ENCODE measurements at places on chromosomes 3 and 15.

DNA sequence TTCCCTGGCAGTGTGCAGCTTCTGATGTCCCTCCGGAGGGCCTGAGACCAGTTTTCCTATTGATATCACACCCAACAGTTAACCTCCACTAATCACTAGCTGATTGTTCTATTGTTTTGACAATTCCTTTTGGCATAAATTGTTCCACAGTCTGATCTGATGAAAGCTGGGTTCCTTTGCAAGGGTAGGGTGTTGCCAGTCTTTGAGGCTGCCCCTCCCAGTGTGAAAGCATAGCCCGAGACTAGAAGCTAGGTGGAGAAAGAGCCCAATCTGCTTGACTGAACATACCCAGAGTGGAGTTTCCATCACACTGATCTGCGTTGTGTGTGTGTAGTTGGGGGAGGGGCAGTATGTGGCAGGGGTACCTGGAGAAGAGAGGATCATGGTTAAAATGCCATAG lies 10.3 kb upstream of the PRICKLE2 start:
- no peak for DNase-seq

- no peak for DNase-seq
Measured at GRCh38 chr3:12891985-12892839, 50.8 kb upstream of the RPL32 start.

DNA sequence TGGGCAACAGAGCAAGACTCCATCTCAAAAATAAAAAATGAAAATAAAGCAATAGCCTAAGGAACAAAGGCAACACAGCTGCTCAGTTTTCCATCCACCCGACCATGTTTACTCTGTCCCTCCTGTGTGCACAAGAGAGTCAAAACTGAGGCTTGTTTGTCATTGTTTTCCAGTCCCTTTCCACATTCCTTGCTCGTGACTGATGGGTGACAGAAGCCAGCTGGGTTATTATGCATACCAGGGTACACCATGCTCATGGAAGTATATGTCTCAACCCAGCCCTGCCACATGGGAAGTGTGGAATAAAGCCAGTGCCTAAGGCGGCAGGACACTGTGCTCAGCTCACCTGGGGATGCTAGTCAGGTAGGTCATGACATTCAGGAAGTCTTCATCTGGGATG lies 49.5 kb downstream of the MCF2L2 start:
- no peak for DNase-seq

DNA sequence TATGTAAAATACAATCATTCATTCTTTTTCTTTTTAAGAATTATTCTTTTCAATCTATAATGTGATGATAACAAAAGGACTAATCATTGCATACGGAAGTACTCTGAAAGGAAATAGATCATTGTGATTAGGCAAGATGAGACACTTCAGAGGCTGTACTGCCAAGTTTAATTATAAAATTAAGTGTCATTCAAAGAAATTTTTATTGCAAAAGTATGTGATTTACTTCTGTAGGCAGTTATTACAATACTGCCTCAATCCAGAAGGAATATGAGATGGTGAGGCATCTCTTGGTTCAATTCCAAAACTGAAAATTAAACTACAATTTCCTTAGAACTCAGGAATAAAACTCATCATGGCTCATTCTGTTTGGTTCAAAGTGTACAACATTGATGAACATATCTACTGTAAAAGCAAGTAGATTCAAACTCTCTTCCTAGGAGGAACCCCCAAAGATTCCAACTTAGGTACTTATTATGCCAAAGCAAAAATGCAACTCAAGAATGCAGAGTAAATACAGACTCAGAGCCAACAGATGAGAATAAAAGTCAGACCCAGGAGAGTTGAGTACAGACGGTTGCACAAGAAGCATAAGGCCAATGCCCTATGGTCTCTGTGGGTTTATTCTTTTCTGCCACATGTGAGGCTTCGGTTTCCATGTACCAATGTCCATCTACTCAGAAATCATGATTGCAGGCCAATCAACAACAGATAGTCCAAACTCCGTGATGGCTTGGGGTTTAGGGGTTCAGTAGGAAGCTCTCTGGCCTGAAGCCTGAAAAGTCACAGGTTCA lies 118.5 kb upstream of the WNT5A start:
- DNase-seq = no peak

- DNase-seq = no peak
Measured at GRCh38 chr3:58334506-58334884, 1.8 kb downstream of the PXK start.

GRCh38 chr3:117786349-117786748 lies 1076.8 kb downstream of the TUSC7 start:
- DNase-seq = no peak

DNA sequence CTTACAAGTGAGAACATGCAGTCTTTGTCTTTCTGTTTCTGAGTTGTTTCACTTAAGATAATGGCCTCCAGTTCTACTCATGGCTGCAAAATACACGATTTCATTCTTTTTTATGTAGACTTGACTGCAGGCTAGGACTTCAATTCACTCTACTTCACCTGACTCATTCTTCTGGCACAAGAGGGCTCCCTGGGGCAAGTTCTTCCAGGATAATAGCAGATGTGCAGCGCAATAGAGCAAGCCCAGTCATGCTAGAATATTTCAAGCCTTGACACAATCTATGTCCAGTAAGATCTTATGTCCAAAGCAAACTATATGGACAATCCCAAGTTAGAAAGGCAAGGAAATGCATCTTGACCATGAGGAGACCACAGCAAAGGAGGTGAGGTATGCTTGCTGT lies 211.7 kb upstream of the GADL1 start:
- DNase-seq = no peak

DNA sequence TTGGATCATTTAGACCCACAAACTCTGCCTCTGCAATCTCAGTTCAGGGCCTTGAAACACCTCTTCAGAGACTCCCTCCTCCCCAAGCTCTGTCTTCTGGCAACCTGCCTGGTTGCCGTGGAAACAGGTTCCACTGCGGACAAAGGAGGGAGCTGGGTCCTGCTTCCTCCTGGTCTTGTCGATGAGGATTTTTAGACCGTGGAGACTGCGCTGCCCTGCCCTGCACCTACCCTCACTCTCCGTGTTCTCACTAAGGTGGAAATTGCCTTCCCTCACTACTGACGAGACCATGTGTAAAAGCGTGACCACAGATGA lies at the start of gene RTP1:
Gene RTP1 (plus strand): TSS at position 152 of the 315 bp plus-strand sequence. CDS start 30 bp downstream, at position 182.
- DNase-seq = no peak

DNA sequence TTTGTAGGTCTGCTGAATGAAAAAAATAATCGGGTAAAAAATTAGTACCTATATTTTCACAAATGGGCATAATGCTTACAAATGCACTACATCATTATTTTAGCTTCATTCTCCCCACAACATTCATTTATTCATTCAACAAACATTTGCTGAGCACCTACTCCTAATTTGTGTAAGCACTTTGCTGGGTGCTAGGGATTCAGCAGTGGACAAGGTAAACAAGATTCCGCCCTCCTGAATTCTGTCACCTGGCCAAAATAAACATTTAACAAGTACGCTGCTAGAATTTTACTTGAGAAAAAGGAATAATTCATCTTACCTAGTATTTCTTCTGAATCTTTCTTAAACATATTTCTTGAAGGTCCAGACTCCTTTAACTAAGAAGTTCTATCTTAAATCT lies 72.1 kb downstream of the TIGIT start:
- DNase-seq = no peak

GRCh38 chr3:72487946-72488737 lies 360.1 kb downstream of the SHQ1 start:
- no peak for DNase-seq

- no peak for DNase-seq
Measured at GRCh38 chr15:85837011-85837433, 42.3 kb upstream of the KLHL25 start.

DNA sequence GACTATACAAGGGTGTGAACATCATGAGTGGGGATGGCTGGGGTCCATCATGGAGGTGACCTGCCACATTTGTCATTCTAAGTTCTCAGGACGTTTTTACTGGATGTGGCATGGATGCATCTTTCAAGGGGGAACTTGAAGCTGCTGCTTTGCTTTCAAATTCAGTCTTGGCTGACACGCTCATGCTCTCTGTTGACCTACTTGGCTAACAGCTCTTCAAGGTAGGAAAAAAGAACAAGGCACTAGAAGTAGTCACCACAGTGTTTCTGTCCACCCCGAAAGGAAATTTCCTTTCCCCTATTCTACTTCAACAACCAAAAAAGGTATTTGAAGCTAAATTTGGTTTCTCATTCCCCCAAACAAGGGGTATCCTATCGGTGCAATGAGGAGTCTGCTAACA lies 15.0 kb downstream of the STIMATE start:
- DNase-seq = no peak

DNA sequence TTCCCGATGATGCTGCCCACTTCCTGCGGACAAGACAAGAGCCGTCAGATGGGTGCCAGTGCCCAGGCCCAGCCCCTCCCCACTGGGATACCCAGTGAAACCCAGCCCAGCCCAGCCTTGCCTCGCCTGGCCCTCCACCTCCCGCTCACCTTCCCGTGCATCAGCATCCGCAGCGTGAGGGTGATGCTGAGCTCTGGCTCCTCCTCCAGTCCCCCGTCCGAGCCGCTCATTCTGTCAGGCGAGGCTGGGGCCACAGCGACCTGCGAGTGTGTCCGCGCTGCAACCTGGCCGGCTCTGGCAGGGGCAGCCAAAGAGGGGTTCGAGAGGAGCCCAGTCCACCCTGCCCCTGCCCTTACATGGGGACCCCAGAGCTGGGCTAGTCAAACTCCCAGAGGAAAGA lies 5.8 kb downstream of the GPR62 start:
- no peak for DNase-seq

- DNase-seq = no peak
Measured at GRCh38 chr15:41821831-41822230, 6.1 kb upstream of the JMJD7 start.

DNA sequence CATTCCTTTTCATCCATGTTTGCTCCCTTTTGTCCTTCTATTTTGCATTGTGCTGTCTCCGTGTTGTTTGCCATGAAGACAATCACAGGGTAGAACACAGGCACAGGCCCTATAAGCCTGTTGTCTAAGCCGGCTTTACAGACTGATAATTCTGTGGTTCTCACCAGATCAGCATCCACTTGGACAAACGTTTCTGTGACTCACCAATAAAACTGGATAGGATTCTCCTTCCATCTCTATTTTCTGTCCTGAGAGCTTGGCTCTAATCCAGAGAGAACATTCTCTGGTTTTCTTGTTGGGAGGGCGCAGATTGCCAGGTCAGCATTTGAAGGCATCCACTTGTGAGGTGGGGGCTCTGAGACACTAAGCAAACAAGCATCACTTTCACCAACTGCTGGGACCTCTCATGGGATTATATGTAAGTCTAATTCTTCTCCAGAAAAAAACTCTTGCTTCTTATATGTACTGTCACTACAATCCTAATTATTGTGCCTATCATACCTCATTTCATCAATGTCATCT lies 101.6 kb downstream of the ERC2 start:
- no peak for DNase-seq

DNA sequence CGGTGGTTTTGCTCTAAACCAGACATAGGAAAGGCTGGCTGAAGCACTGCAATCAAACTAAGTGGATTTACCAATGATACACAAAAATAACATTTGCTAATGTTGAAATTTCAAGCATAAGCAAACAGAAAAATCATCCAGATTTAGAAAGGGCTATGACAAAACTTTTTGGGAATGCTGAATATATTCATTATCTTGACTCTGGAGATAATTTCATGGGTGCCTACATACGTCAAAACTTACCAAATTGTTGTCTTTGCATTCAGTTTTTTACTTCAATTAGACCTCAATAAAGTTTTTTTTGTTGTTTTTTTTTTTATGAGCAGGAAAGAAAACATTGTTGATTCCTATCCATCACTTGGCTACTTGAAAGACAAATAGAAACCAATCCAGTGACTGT lies 140.8 kb downstream of the NR2E3 start:
- DNase-seq = no peak

DNA sequence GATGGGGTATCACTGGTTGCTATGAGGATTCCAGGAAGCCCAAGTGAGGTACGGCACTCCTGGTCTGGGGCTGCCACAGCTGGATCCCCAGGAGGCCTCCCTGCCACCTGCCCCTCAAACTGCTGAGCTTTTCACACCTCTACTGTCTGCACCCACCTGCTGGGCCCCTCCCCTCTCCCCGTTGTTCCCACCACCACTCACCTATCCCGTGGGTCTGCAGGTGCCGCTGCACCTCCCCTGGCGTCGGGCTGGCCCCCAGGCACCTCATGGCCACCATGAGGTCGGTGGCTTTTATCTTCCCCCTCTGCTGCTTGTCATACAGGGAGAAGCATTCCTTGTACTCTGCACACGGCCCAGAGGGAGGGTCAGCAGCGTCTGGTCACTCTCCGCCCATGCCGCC lies 5.8 kb downstream of the CALML4 start:
- no peak for DNase-seq

DNA sequence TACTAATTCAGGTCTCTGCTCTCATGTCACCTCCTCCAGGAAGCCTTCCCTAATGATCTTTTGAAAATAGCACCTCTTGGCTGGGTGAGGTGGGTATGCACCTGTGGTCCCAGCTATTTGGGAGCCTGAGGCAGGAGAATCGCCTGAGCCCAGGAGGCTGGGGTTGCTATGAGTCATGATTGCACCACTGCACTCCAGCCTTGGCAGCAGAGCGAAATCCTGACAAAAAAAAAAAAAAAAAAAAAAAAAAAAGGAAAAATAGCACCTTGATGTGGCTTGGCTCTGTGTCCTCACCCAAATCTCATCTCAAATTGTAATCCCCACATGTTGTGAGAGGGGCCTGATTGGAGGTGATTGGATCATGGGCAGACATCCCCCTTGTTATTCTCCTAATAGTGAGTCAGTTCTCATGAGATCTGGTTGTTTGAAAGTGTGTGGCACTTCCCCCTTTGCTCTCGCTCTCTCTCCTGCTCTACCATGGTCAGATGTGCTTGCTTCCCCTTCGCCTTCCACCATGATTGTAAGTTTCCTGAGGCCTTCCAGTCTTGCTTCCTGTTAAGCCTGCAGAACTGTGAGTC lies 11.2 kb upstream of the RNU6-1 start:
- no peak for DNase-seq

- DNase-seq = no peak
Measured at GRCh38 chr3:29291260-29291981, 10.6 kb downstream of the RBMS3 start.

GRCh38 chr3:181919375-181919774 lies 207.7 kb downstream of the SOX2 start:
- no peak for DNase-seq

DNA sequence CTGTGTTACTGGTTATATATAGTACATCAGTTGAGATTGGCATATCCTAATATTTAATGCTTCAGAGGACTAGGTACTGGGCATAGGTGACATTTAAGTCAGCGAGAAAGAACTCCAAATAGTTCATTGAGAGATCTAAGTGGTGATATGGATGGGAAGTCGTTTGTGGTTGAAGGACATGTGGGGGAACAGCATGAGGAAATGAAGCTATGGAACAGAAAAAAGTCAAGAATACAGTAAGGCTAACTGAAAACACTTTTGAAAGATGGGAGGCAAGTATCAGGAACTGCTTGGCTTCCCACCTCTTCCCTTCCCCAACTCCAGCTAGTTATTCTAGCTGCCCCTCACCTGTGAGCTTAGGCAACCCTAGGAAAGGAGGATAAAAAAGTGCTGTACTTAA lies 3.7 kb upstream of the MYO5A start:
- no peak for DNase-seq

Data from liver (tissue), 10 donors.